ENCODE measurements at places on chromosomes 11 and 22. TPM values are rescaled to one million over a fixed set of nuclear protein-coding genes. Genes with fewer than 3 reads are reported as not detected.

DNA sequence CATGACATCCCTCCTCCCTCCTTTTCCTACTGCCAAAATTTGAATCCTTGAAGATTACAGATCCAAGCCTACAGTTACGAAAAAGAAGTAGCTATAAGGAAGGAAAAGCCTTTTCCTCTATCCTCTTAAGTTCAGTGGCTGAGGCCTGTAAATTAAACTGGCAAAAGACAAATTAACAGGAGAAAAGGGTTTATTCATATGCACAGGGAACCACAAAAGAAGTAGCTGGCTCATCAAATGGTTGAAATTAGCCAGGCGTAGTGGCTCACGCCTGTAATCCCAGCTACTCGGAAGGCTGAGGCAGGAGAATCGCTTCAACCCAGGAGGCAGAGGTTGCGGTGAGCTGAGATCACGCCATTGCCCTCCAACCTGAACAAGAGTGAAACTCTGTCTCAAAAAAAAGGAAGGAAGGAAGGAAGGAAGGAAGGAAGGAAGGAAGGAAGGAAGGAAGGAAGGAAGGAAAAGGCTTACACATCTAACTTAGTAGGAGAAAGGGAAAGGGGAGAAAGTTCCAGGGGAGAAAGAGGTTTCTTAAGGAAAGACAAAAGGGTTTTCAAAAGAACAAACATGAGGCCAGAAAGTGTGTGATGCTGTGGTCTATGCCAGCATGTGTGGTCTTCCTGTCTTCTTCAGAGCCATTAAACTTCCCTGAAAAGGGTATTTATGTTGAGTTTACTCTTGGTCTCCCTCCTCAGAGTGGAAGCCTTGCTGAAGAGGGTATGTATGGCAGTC lies 5.1 kb upstream of the SMPD1 start:
- no peak overlapping the region for H3K4me3 ChIP-seq
- no peak for DNase-seq
- no peak overlapping the region for H3K27ac ChIP-seq
- H3K27me3 ChIP-seq, result peaks cover 4% of the 10 kb centered on the region
- no peaks in the 10 kb centered on the region for H3K36me3 ChIP-seq
- H3K4me1 ChIP-seq, result peaks cover 42% of the 10 kb centered on the region

GRCh38 chr22:25701056-25701780 lies 40.8 kb upstream of the MYO18B start:
- H3K27ac ChIP-seq, result peak overlapping the region; percentile 59
- H3K4me1 ChIP-seq, result peaks cover 45% of the 10 kb centered on the region
- no peaks in the 10 kb centered on the region for H3K27me3 ChIP-seq
- H3K36me3 ChIP-seq, result peaks cover 58% of the 10 kb centered on the region

GRCh38 chr11:103254123-103254522 lies 144.9 kb downstream of the DYNC2H1 start:
- no peaks in the 10 kb centered on the region for H3K4me1 ChIP-seq
- H3K36me3 ChIP-seq, result no peaks in the 10 kb centered on the region
- no peak for DNase-seq
- H3K27me3 ChIP-seq, result no peaks in the 10 kb centered on the region

DNA sequence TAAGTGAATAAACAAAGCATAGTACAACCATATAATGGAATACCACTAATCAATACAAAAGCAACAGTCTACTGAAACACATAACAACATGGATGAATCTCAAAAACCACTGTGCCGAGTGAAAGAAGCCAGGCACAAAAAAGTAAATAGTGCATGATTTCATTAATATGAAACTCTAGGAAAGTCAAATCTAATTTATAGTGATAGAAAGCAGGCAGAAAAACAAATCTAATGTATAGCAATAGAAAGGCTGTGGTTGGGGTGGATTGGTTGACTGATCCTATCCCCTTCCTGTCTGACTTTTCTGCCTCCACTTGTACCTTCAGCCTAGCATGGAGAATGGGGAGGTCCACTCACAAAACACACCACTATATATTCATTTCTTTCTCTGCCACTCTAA lies 115.4 kb downstream of the SERGEF start:
- H3K4me1 ChIP-seq, result no peaks in the 10 kb centered on the region
- no peak overlapping the region for H3K4me3 ChIP-seq
- no peak for DNase-seq
- H3K27me3 ChIP-seq, result no peaks in the 10 kb centered on the region
- H3K36me3 ChIP-seq, result no peaks in the 10 kb centered on the region
- no peak overlapping the region for H3K27ac ChIP-seq

GRCh38 chr11:19055905-19056304 lies 4.6 kb downstream of the MRGPRX2 start:
- no peak for DNase-seq
- H3K4me1 ChIP-seq, result peaks cover 9% of the 10 kb centered on the region
- no peaks in the 10 kb centered on the region for H3K36me3 ChIP-seq
- H3K27me3 ChIP-seq, result peaks cover 8% of the 10 kb centered on the region
- H3K27ac ChIP-seq, result no peak overlapping the region
- no peak overlapping the region for H3K4me3 ChIP-seq

GRCh38 chr11:105334025-105334714 lies 194.6 kb upstream of the CARD18 start:
- DNase-seq, result no peak
- no peaks in the 10 kb centered on the region for H3K4me1 ChIP-seq
- H3K36me3 ChIP-seq, result no peaks in the 10 kb centered on the region
- H3K27me3 ChIP-seq, result no peaks in the 10 kb centered on the region
- no peak overlapping the region for H3K27ac ChIP-seq
- H3K4me3 ChIP-seq, result no peak overlapping the region

The EHBP1L1 gene
- total RNA-seq, result 95.3 TPM

The RASGRP2 gene
- 101 TPM for total RNA-seq

The KCTD14 gene
- 0.47 TPM for total RNA-seq

The OR4X2 gene
- not detected for total RNA-seq

The THYN1 gene
- 56.1 TPM for total RNA-seq

The PLXNB2 gene
- total RNA-seq, result 49.9 TPM

DNA sequence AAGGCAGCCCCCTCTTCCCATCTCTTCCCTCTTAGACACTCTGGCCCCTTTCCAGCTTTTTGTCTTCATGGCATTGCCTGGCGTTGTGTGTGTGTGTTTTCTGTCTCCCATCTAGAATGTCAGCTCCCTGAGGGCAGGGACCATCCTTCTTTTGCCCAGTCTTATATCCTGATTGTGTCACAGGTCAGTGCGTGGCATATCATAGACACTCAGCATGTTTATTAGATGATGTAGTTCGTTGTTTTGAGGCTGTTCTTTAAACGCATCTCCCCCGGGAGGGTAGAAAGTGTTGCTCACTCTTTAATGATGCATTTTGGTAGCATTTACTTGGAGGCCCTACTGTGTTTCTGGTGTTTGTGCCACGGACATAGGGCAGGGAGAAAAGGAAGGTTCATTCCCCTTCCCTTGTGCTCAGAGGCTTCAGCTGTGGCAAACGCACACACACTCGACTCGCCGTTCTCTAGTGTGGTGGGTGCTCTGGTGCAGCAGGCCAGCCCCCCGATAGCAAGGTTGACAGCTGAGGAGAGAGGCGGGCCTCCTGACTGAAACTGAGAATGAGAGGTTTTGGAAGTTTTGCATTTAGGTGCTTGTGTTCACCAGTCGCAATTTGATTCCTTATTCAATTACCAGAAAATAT lies 60.2 kb downstream of the TNRC6B start:
- no peak for DNase-seq
- peaks cover 38% of the 10 kb centered on the region for H3K36me3 ChIP-seq
- no peak overlapping the region for H3K4me3 ChIP-seq
- no peak overlapping the region for H3K27ac ChIP-seq
- peaks cover 60% of the 10 kb centered on the region for H3K4me1 ChIP-seq
- no peaks in the 10 kb centered on the region for H3K27me3 ChIP-seq

The KCNQ1OT1 gene
- 0.24 TPM for total RNA-seq

The ZP1 gene
- not detected for total RNA-seq

- no peak for DNase-seq
- no peaks in the 10 kb centered on the region for H3K4me1 ChIP-seq
- no peaks in the 10 kb centered on the region for H3K27me3 ChIP-seq
- H3K4me3 ChIP-seq, result no peak overlapping the region
- H3K36me3 ChIP-seq, result no peaks in the 10 kb centered on the region
Observed at GRCh38 chr11:112364962-112365481, 104.4 kb upstream of the PLET1 start.

DNA sequence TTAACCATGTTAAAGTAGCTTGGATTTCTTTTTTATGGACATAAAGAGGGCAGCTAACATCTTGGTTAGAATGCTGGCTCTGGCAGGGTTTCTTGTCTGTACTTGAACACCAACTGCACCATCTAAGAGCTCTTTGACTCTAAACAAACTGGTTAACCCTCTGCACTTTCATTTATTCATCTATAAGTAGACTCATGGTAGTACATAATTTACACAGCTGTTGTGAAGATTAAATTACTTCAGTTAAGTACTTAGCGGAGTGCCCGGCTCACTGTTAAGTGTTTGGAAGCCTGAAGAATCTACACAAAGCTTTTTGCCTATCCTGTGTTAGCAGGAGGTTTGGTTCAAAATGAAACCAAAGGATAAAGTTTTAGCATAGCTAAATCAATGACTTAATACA lies 846.2 kb upstream of the API5 start:
- no peaks in the 10 kb centered on the region for H3K36me3 ChIP-seq
- no peak overlapping the region for H3K27ac ChIP-seq
- no peaks in the 10 kb centered on the region for H3K27me3 ChIP-seq
- DNase-seq, result no peak
- no peak overlapping the region for H3K4me3 ChIP-seq
- H3K4me1 ChIP-seq, result no peaks in the 10 kb centered on the region

DNA sequence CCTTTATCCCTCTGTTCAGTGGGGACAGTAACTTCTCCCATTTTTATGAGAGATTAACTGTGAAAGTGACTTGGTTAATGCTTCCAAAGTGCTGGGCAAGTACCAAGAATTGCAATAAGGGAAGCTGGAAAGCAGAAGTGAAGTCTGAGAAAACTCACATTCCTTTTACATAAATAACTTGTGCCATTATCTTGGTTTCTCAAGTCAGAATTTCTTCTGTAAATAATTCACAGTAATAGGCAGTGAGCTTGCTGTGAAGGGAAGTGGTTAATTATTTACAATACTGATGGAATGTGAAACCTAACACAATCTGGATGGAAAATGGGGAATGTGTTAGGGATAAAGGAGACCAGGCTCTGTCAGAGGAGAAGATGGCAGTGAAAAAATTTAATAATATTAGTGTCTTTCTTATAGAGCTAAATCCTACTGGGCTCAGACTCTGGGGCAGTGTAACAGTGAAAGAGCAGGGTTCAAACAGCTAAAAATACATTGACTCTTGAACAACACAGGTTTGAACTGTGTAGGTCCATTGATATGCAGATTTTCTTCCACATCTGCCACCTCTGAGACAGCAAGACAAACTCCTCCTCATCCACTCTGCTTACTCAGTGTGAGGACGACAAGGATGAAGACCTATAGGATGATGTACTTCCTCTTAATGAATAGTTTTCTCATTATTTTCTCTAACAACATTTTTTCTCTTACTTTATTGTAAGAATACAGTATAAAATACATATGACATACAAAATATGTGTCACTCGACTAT lies 251.5 kb upstream of the ISX start:
- no peaks in the 10 kb centered on the region for H3K4me1 ChIP-seq

DNA sequence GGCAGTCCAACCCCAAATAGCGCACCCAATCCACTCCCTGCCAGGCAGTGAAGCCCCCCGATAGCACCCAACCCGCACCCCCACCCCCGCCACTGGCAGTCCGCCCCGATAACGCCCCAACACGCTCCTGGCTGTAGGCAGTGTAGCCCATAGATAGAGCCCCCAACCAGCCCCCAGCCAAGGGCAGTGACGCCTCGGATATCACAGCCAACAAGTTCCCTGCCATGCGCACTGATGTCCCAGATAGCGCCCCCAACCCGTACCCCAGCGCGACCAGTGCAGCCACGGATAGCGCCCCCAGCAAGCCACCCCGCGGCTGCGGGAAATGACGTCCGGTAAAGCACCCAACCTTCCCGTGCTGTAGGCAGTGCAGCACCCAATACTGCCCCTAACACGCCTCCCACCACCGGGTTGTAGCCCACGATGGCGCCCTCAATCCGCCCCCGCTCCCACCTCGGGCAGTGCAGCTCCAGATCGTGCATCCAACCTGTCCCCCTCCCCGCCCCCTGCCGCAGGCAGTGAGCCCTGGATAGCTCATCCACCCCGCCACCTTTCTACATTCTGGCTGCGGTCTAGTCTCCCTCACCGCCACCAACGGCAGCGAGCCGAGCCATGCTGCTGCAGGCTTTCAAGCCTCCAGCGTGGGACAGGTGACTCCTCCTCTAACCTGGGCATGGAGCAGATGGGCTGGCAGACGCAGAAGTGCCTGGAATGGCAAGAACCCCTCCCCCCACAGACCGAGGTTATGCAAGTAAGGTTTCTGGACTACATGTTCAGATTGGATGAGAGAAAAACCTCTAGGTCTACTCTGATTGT lies 625 bp downstream of the RFPL2 start:
- peaks cover 25% of the 10 kb centered on the region for H3K27me3 ChIP-seq
- no peak for DNase-seq
- no peak overlapping the region for H3K4me3 ChIP-seq

- no peak for DNase-seq
- H3K27me3 ChIP-seq, result no peaks in the 10 kb centered on the region
- H3K4me3 ChIP-seq, result no peak overlapping the region
- no peaks in the 10 kb centered on the region for H3K36me3 ChIP-seq
- no peak overlapping the region for H3K27ac ChIP-seq
Observed at GRCh38 chr11:62489204-62489603, 57.4 kb downstream of the AHNAK start.

- no peak overlapping the region for H3K27ac ChIP-seq
- peaks cover 50% of the 10 kb centered on the region for H3K27me3 ChIP-seq
- H3K4me3 ChIP-seq, result no peak overlapping the region
- DNase-seq, result no peak
- H3K36me3 ChIP-seq, result no peaks in the 10 kb centered on the region
Observed at GRCh38 chr11:120511820-120512738, 531 bp downstream of the GRIK4 start.

The OR6A2 gene
- total RNA-seq, result 0.05 TPM

DNA sequence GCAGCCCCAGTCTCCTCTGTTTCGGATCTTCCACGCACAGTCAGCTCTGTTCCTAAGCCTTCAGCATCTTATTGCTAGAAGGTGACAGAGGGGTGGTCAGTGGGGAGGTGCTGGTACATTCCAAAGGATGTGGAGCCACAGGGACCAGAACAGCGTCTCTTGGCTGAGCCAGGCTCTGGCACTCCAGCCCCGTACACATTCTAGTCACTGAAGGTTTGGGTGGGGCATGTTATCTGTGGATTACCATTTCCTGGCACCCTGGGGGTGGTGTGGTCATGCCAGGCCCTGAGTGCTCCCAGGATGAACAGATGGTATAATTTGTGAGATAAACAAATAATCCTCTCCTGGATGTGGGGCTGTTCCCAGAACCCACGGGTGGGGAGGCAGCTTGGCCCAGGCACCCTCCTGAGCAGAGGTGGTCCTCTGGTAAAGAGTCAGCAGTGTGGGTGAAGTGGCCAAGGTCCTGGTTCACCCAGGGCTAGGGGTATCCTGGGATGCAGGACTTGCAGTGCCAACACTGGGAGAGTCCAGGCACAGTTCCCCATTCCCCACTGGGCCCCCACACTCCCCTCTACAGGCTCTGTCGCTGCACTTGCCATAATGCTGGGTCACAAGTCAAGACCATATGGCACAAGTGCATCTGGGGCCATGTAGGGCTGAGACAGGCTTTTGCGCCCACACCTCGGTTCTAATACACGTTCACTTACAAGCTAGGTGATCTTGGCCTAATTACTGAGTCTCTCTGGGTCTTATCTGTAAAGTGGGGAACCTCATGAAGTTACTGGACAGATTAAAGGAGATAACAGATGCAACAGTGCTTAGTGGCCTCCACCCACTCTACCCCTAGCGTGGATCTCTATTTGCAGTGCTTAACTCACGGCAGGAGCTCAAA lies 33.0 kb downstream of the DKK3 start:
- no peaks in the 10 kb centered on the region for H3K36me3 ChIP-seq
- H3K4me3 ChIP-seq, result no peak overlapping the region
- no peak overlapping the region for H3K27ac ChIP-seq
- DNase-seq, result no peak
- H3K4me1 ChIP-seq, result peaks cover 8% of the 10 kb centered on the region

Data from activated CD8-positive, alpha-beta T cell treated with anti-CD3 and anti-CD28 coated beads, Interleukin-2, amount 10 ng/mL, durations not matched to agents 7 days and 5 days (primary cell).